ENCODE measurements at places on chromosomes 1 and 21.

- no peak for DNase-seq
These were observed 2.2 kb downstream of the PIGV start for GRCh38 chr1:26789931-26790330.

DNA sequence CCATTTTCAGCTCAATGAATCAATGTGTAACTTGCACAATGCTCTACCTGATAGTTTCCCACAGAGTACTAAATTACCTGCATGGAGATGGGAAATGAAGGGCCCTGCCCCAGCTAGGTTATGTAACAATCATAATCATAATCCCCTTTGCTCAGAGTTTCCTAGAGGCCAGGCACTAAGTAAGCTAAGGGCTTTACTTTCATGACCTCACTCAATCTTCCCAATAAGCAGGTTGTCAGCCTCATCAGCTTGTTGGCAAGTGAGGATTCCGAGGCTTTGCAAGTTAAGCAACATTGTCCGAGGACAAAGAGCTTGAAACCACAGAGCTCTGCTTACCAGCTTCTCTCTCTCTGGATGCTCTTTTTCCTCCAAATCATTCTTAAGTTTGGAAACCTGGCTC is 64.1 kb upstream of the NTPCR start:
- DNase-seq = no peak

DNA sequence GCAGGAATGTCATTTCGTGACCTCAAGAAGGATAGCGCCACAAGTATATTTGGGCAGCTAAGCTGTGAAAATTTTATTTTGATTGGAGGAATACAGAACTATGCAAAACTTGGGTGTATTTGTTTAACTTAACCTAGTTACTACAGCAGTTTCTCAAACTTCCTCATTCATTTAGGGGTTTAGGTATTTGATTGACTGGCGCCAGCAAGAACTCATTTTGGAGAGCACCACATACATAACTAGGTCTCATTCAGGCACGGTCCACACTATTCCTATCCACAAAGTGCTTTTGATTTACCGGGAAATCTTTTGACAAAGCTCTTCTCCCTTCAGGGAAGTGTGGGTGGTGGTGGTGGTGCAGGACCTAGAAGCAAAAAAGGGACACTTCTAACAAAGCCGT is 155.1 kb upstream of the NRIP1 start:
- DNase-seq = no peak

- peak; percentile 60 for DNase-seq
These were observed at the start of gene EVA1B for GRCh38 chr1:36323636-36324352. TSS of gene EVA1B (minus strand) at chr1:36323645. CDS start at chr1:36323037, 608 bp downstream.

DNA sequence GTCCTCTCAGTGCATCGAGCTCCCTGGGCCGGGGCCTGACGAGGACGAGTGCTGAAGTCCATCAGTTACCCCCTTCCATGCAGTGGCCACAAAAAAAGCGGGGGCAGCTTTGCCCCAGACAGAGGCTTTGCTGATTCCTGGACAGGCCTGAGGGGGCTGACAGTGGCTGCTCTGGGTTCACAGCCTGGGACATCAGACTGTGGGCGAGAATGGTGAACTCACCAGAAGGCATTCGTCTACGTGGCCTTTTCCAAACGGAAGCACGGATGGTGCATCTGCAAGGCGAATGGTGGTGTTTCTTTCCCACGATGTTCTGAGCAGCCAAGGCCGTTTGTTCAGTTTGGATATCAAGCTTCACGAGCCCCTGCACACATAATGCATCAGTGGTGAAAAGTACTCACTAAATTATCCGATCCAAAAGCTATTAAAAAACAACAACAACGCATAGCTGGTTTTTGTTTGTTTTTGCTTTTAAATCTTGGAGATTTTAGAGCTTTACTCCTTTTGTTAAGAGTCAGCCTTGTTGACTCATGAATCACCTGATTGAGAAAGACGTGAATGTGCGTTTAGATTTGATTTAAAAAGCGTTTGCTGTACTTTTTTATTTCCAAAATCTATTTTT is 6.3 kb upstream of the ZBTB21 start:
- no peak for DNase-seq

GRCh38 chr1:228500901-228501871 is 14.0 kb downstream of the RNF187 start:
- peak; percentile 83 for DNase-seq

GRCh38 chr1:153488731-153489130 is 28.3 kb upstream of the S100A7 start:
- no peak for DNase-seq

- peak; percentile 89 for DNase-seq
These were observed at the start of gene HIPK1 for GRCh38 chr1:113928941-113929749. TSS of gene HIPK1 (plus strand) at chr1:113929324.

DNA sequence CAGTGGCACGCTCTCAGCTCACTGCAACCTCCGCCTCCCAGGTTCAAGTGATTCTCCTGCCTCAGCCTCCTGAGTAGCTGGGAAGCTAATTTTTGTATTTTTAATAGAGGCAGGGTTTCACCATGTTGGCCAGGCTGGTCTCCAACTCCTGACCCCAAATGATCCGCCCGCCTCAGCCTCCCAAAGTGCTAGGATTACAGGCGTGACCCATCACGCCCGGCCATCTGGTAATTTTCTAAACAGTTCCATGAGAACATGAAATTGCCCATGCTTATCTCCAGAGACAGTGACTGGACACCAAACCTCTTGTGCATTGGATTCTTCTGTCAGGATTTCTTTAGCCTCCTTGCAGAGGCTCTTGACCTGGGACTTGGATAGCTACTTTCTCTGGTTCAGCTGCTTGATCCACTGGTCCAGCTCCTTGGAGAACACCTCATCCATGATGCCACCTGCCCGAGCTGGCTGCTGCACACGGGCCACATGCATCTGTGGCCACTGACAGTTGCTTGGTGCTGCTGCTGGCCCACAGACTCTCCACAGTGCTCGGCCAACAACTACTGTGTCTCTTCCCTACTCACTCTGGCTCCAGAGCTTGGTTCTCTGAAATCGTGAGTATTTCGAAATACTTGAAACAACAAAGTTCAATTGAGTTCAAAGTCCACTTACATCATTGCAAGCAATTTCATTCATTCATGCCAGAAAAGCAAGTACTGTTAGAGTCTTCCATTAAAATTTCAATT is 40.0 kb upstream of the CTPS1 start:
- DNase-seq = no peak

- peak; percentile 80 for DNase-seq
These were observed 113.7 kb upstream of the SLC35F3 start for GRCh38 chr1:233790662-233791371.

GRCh38 chr1:191398551-191398950 is 759.7 kb upstream of the RGS18 start:
- no peak for DNase-seq

- no peak for DNase-seq
These were observed 61.4 kb downstream of the CD247 start for GRCh38 chr1:167456926-167457325.

GRCh38 chr1:62800825-62801306 is 16.9 kb downstream of the ATG4C start:
- no peak for DNase-seq

DNA sequence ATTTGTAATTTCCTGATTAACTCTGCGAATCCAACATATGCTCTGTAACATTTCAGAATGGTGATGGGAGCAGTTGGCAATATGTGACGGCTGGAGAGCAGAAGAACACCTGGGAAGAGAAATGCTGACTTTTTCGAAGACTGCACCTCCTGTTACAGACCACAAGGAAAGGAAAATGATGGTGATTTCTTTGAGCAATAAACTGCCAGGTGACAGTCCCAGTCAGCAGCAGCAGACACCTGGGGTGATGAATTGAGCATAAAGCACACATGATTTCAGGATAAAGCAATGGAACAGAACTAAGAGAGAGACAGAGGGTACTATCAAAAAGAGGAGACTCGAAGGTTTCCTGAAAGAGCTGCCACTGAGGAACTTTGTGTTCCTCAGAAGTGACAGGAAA is 528.6 kb downstream of the NEGR1 start:
- no peak for DNase-seq

- DNase-seq = no peak
These were observed 130.2 kb downstream of the ZMYM4 start for GRCh38 chr1:35398739-35399138.

DNA sequence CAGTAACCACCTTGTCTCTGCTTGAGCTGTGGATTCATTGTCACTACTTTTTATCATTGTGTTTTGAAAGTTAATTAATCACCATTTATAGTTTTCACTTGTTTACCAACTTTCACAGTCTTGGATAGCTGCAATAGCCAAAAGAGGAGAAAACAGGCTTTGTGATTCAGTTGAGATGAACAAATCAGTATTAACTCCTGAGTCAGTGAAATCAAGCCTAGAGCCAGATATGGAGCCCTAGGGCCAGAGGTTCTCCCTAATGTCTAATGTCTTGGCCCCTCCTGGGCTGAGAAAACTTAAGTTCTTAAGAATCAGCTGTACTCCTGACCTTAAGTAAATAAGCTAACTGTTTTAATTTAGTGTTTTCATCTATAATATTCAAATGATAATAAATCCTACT is 228.8 kb downstream of the DNM3 start:
- no peak for DNase-seq

DNA sequence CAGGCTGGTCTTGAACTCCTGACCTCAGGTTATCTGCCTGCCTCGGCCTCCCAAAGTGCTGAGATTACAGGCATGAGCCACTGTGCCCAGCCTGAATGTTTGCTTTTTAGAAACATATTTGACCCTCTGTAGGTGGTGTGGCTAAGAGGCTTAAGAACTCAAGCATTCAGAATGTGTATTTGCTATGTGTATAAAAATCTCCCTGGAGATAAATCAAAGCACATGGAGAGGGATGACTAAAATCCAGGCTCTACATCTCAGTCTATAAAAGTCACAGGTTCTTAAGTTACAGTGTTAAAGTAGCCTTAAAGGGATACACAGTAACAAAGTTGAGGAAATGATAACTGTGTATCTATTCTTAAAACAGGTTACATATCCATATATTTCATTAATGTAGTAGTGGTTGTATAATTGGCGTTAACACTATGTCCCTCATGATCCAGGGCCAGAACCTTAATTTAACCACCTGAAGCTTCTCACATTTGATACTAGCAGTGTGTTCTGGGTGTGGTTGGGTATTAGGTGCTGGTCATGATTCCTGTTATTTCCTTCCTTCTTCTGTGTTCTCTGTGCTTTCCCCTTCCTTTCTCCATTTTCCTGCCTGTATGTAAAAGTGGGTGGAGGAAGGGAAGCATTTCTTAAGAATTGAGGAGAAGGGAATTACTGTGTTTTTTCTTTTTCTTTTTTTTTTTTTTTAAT is 16.2 kb downstream of the GIPC2 start:
- no peak for DNase-seq

DNA sequence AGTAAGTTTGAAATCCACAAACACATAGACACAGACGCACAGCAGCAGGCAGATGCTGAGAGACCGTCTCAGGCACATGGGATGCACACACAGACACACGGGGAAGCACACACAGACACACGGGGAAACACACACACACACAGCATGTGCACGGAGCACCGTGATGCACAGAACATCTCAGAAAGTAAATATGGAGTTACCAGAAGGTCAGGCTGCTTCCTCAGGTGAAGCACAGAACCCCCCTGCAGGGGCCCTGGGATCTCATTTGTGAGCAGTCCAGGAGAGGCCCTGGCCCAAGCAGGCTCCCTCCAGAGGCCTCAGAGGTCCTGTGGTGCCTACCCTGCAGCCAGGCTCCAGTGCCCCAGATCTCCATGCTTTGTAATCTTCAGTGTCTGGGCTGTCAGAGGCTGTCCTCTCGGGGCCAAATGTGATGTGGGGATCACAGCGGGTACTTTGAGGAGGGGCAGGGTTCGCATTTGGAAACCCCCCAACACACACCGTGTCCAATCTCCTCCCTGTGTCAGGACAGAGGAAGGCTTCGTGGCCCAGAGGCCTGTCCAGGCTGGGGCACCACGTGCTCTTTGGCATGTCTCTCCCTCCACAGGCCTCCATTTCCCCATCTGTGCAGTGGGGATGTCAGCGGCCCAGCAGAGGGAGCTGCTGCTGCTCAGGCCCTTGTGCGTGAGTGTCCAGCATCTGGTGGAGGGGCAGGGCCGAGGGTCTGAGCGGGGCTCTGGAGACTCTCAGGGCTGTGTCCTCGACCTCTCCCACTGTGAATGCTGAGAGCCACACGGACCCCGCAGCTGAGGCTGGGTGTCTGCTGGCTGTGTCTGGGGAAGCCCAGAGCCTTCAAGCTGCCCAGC is 23.0 kb upstream of the PRSS38 start:
- DNase-seq = no peak

- DNase-seq = no peak
These were observed 9.1 kb downstream of the AMPD2 start for GRCh38 chr1:109628540-109629321.

GRCh38 chr21:35179990-35180540 is 131.0 kb upstream of the RUNX1 start:
- no peak for DNase-seq

- DNase-seq = no peak
These were observed 235.2 kb downstream of the DISC1 start for GRCh38 chr1:231861541-231862481.

GRCh38 chr1:14987829-14988603 is 165.5 kb upstream of the TMEM51 start:
- DNase-seq = no peak

- DNase-seq = no peak
These were observed 45.7 kb downstream of the S1PR1 start for GRCh38 chr1:101282314-101283038.

DNA sequence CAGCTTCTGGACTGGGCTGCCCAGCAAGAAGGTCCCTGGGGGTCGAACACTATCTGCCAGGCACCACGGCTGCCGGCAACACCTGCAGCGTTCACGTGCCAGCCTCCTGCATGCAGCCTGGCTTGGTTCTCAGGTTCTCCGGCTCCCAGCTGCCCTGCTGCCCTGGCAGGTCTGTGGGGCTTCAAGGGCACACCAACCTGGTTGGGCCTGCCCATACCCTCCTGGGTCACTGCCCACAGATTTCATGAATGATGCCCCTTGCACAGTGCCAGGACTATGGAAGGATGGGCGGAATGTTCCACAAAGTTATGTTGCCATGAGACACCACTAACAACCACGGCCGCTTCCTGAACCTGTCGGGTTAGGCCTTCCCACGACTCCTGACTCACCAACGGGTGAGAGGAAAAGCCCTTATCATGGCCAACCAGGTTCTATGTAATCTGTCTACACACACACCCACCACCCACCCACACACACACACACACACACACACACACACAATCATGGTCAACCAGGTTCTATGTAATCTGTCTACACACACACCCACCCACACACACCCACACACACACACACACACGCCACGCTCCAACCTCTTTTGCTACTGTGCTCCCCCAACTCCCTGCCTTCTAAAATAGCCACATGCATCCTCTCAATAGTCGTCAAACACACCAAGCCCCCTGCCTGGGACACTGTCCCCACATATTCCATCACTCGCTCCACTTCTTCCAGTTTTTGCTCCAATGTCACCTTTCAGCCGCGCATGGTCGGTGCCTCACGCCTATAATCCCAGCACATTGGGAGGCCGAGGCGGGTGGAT is 32.2 kb downstream of the HSPG2 start:
- DNase-seq = no peak

DNA sequence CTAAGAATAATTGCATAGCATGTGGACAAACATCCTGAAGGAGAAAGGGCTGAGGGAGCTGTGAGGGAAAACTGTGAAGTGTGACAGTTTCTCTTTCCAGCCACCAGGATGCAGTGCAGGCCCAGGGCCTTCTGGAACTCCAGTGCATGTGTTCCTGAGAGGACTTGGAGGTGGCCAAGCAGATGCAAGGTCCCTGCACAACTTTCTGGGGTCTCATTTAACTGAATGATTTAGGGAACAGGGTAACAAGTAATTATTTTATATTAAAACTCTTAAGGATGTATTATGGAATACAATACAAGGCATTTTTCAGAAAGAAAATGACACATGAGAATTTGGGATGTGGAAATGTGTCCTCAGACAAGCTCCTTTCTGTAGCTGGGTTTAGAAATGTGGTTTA is 61.2 kb upstream of the MCOLN3 start:
- peak; percentile 75 for DNase-seq

All from NT2/D1 (cell line).